ENCODE measurements at places on chromosomes 13 and 19. TPM values are rescaled to one million over a fixed set of nuclear protein-coding genes. Genes with fewer than 3 reads are reported as not detected.
A peak's percentile ranks its signal among the peaks of the same experiment; 100 is the strongest.

TMEM238 gene
- total RNA-seq: 4.4 TPM

DNA sequence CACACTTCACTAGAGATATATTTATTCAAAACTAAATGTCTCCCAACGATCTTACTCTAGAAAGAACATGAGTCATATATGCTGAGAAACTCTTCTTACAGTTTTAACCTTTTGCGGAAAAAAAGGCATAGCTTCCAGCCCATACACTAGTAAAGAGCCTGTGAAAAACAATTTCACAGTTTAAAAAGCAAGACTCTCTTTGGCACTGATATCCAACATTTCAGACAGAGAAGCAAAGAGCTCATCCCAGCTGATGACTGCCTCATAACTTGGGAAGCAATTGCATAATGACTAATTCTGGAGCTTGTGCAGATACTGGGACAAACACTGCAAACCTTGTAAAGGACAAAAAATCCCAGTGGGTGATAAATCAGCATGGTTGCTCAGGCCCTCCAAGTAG, 88.0 kb downstream of the ENOX1 start:
- DNase-seq: no peak

DNA sequence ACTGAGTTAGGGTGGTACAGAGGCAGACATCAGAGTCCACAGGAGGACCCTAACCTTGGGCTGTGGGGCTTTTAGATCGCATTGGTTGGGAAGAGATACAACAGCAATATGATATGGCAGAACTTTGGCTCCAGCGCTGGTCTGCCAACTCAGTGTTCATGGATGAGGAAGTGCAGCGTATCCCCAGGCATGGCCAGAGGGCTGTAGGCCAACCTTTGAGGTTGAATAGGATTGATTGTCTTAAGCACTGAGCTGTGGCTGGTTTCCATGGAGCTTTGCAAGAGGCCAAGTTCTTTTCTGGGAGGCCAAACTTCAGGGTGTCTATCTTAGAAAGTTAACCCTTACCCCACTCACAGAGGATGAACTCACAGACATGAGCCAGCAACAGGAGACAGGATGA, 144.1 kb upstream of the TMTC4 start:
- no peak for DNase-seq

DNA sequence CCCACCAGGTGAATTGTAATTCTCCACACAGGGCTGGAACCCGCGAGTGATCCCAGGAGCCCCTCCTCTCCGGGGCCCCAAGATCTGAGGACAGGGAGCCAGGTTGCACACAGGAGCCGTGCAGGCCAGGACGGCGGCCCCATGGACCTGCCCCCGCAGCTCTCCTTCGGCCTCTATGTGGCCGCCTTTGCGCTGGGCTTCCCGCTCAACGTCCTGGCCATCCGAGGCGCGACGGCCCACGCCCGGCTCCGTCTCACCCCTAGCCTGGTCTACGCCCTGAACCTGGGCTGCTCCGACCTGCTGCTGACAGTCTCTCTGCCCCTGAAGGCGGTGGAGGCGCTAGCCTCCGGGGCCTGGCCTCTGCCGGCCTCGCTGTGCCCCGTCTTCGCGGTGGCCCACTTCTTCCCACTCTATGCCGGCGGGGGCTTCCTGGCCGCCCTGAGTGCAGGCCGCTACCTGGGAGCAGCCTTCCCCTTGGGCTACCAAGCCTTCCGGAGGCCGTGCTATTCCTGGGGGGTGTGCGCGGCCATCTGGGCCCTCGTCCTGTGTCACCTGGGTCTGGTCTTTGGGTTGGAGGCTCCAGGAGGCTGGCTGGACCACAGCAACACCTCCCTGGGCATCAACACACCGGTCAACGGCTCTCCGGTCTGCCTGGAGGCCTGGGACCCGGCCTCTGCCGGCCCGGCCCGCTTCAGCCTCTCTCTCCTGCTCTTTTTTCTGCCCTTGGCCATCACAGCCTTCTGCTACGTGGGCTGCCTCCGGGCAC, 3.9 kb downstream of the FFAR1 start:
- DNase-seq: peak; percentile 43

KLF1 gene
- total RNA-seq: 0.80 TPM

CRLF1 gene
- 10.5 TPM for total RNA-seq

DNA sequence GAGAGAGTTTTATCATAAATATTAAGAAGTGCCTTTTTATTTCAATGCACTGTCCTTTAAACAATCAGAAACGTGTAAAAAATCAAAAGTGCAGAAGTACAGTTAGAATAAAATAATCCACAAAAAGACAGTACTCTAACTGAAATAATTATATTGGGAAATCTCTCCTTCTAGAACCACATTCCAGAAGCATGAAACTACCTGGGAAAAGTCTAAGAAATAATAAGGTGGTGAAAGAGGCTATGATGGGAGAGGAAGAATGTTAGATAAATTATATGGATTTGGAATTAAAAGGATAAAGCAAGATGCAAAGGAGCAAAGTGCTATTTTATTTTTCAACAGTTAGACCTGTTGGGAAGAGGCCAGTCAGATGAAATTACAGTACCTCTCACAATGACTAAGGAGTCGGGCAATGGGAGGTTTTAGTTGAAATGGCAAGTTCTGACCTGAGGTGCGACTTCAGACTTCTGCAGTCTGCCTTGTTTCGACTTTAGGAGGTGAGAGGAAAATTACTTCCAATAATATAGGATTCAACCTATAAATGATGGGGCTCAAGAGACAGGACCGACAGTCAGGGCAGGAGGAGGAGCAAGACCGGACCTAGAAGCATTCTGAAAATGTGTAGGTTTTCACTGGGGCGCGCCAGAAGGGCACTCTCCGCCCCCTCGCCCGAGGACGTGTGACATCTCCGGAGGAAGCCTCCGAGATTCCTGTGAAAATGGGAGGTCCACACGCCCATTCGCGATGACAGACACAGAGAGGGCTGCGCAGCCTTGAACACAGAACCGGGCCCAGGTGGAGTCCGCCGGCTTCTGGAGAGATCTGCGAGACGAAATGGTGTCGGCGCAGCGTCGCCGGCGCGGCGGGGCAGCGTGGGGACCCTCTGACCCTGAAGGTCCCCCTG, 717 bp downstream of the SPRYD7 start:
- DNase-seq: peak; percentile 85

DNA sequence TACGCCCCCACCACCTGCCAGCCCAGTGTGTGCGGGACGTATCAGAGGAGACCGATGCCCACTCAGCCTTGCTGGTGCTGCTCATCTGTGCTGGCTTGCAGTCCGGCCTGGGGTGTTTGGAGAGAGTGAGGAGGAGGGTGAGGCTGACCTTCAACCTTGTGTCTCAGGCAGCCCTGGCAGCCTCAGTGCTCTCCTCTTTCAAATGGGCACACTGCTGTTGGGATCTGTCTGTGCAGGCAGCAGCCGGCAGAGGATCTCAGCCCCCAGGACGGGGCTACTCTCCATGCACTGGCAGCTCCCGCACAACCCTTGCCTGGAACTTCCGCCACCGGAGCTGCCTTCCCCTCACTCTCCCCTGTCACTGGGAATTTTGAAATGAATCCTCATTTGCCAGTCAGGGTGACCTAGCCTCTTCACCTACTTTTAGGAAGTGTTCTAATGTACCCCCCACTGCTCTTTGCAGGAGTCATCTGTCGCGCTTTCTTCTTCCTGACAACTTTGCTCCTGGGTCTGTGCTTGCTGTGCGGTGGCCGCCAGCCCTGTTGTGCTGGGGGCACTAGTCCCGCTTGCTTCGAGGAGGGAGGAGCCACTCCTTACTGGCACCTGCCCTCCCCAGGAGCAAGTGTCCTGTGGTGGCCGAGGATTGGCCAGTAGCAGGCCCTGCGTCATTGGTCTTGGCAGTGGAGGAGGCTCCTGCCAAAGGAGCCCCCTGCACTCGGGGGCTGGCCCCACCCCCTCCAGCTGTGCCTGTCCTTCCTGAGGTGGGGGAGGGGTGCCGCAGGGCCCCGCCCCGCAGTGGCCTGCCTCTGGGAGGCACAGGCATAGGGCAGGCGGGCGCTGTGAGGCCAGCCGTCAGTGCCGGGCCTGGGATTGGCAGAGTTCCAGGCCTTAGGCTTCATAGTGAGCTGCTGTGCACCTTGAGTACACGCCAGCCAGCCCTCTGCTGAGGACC, 53.4 kb downstream of the TSSK6 start:
- DNase-seq: peak; percentile 94

ATCAY gene
- 2.9 TPM for total RNA-seq

ADAMTSL5 gene
- total RNA-seq: 4.6 TPM

Data from endodermal cell (in vitro differentiated cells).